ENCODE measurements at places on chromosomes 2 and 18. TPM values are rescaled to one million over a fixed set of nuclear protein-coding genes. Genes with fewer than 3 reads are reported as not detected.

DNA sequence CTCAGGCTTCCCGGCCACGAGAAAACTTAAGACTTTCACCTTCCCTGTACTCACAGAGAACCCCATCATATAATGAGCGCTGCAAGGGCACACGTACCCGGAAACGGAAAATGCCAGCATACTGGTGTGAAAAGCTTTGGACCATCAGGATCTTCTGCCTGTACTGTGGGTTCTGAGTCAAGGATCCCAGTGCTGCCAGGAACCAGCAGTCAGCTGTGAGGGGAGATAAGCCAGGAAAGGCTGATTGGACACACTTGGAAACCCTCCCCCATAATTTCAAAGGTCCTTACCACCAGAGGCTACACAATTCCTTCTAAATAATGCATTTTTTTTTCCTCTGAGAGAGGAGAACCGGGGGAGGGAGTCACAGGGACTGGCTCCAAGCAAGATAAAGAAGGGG is 31.4 kb downstream of the CAPN13 start:
- H3K27ac ChIP-seq: no peak overlapping the region
- H3K36me3 ChIP-seq: no peaks in the 10 kb centered on the region
- H3K4me3 ChIP-seq: no peak overlapping the region
- no peaks in the 10 kb centered on the region for H3K4me1 ChIP-seq
- no peak for DNase-seq
- H3K27me3 ChIP-seq: no peaks in the 10 kb centered on the region

GRCh38 chr2:233130024-233130423 is 69.9 kb downstream of the INPP5D start:
- H3K27me3 ChIP-seq: no peaks in the 10 kb centered on the region
- DNase-seq: no peak
- H3K36me3 ChIP-seq: no peaks in the 10 kb centered on the region
- no peak overlapping the region for H3K27ac ChIP-seq

DNA sequence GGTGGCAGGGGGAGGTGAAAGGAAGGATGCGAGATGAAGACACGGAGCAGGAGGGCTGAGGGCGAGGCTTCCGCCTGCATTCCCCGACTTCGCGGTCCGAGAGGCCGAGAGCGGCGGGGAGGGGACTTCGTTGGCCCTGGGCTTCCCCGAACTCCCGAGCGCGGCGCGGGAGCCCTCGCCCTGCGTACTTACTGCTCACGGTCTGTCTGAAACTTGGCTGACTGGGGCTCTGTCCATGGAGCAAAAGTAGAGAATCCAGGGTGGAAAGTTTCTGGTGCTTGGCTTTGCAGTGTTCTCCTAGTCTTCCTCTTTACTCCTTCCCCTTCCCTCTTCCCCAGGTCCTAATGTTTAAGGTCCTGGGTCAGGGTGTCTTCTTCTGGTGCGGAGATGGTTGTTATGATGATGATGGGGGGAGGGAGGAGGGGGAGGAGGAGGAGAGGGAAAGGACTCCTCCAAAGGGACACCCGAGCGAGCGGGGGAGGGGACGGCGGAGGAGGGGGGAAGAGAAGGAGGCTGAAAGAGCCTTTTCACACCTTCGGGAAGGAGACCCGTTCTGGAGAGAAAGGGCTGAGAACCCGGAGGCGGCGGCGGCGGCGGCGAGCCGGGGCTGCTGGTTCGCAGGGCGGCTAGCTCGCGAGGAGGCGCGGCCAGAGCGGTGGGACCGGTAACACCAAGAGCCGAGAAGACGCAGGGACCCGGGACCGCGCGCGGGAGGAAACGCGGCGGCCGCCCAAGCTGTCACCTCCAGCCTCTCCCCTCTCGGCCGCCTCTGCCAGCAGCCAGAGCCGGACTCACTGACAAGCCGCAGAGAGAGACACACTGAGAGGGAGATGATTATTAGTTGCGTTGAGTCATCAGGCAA is at the start of gene SATB2:
Gene SATB2, minus strand, starts transcription at position 793 of the 862 bp plus-strand sequence. CDS start 1,902 bp downstream, outside the sequence.
- no peak for DNase-seq
- peak within 1 kb of the TSS; percentile 92 for H3K4me3 ChIP-seq
- H3K4me1 ChIP-seq: peaks cover 14% of the 10 kb centered on the region
- H3K36me3 ChIP-seq: no peaks in the 10 kb centered on the region
- H3K27me3 ChIP-seq: peaks cover 3% of the 10 kb centered on the region

CLEC4F gene
- 0.50 TPM for polyA plus RNA-seq

UPP2 gene
- polyA plus RNA-seq: not detected

VAMP8 gene
- polyA plus RNA-seq: 25.5 TPM

DNAJC5G gene
- 0.16 TPM for polyA plus RNA-seq

Data from ovary (tissue), 10 donors.